ENCODE measurements at places on chromosomes 4 and X.

GRCh38 chrX:109863811-109864210 lies 130.8 kb upstream of the ACSL4 start:
- DNase-seq = no peak

DNA sequence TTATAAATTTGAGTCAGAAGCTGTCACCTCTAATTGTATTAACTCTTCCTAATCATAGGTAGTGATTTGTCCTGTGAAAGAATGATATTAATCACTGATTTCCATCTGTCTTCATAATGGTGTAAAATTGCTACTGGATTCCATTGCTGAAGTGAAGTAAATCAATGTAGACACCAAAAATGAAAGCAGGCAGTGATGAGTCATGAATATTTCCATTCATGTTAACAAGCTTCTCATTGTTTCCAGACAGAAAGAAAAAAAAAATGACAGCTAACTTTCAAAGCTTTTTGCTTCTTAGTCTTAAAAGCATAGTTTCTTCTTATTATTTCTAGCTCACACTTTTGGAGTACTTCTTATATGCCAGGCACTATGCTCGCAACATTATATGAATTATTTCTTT lies 21.5 kb downstream of the FAM114A1 start:
- DNase-seq = no peak

GRCh38 chrX:155314260-155314659 lies 20.2 kb downstream of the CLIC2 start:
- no peak for DNase-seq

DNA sequence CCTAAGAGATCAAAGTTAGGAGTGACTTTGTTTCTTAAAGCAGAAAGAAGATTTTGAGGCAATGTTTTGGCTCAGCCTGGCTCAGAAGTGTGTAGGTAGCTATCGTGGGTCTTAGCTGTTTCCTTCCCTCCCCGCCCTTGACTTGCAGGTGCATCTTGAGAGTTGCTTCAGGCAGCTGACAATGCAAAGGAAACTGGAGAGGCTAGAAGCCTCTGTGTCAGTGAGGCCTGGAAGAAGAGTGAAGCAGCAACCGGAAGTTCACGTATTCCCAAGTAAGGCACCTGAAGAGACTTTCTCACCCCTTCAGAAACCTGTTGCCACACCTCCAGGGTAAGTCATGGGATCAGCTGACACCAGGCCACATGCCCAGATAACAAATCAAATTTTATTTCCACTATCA lies 10.6 kb upstream of the XKRX start:
- no peak for DNase-seq

DNA sequence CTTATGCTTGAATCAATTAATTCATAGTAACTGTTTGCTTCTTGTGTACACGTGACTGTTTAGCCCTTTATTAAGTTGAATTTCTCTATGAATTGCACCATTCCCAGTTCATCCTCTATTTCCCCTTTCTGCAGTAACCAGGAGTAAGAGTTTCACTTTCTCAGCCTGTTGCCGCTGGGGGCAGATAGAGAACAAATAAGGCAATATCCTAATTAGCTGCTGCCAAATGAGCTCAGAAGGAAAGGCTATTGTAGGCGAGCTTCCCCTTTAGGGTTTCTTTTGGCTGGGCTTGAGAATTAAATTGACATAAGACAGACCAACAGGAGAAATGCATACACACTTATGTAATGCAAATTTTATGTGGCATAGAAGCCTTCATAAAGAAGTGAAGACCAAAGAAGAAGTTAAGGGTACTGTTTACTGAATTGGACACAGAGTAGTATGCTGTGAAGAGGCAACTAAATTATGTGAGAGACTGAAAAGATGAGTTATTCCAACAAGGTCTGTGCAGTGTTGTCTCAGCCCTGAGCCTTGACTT lies 1594.7 kb downstream of the TECRL start:
- no peak for DNase-seq

DNA sequence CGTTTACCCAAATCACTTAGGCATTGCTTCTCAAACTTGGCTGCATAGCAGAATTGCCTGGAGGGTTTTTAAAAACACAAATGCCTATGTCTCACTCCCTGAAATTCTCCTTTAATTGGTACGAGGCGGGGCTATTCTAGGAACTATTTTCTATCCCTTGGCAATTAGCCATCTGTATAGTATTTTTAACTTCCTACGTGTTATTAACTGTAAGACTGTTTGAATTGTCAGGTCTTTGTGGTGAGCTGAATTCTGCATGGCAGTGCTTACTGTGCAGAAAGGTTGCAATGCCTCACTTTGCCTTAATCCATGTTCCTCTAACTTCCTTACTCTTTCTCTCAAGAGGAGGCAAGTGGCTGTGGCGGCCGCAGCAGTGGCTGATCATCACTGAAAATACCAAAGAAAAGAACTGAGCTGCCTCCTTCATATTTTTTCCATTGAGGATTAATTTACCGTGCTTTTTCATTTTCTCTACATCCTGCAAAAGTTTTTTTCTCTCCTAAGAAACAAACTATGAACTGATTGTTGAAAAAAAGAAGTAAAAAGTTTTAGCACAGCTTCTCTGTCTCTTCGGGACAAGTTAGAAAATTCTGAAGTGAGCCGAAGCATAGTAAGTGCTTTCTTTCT lies at the start of gene SHROOM3:
TSS of gene SHROOM3 (plus strand) at position 329 of the 627 bp plus-strand sequence. CDS start 824 bp downstream, outside the sequence.
- DNase-seq = no peak

DNA sequence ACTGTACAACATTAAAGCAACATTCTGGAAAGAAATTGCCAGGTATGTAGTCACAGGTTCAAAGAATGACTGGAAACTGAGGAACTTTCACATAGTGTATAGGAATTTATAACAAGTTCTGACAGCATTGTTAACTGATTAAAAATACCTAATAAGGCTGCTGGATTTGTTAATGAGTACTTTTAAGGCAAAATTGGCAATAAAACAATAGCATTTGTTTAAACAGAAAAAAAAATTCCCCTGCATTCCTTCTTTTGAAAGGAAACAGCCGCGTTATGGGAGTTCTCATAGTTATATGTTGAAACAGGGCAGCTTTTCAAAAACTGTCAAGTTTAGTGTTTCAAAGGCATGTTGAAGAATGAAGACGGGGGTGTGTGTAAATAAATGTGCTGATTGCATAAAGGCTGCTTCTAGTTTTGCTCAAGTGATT lies 282.5 kb upstream of the FAT1 start:
- DNase-seq = no peak

DNA sequence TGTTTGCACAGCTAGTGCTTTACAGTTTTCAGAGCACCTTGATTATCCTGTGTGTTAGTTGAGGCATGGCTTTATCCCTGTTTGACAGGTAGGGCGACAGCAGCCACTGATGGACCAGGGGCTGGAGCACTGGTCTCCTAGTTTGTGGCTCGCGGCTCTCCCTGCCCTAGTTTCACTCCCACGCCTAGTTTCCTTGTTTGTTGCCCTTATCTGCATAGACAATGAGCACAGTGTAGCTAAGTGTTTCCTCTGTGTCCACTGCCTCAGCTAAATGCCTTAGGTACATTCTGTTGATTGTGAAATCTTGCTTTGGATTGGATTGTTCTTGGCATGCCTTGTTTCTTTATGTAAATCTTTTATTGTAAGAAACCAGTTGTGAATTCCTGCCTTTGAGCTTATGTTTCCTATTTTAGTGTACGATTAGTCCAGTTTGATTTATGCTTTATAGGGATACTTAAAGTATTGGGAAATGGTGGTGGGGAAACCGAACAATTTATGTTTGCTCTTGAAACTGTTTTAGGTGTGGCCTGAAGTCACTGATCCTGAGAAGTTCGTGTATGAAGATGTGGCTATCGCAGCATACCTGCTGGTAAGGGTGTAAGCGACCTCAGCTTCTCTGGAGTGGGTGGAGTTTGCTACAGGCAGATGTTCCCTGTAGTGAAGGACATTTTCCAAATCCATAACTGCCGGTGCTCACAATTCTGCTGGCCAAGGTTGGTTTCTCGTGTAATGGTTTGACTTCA lies 11.0 kb downstream of the TRMT44 start:
- DNase-seq = no peak

- DNase-seq = no peak
These were observed 66.6 kb upstream of the IQSEC2 start for GRCh38 chrX:53347948-53348347.

DNA sequence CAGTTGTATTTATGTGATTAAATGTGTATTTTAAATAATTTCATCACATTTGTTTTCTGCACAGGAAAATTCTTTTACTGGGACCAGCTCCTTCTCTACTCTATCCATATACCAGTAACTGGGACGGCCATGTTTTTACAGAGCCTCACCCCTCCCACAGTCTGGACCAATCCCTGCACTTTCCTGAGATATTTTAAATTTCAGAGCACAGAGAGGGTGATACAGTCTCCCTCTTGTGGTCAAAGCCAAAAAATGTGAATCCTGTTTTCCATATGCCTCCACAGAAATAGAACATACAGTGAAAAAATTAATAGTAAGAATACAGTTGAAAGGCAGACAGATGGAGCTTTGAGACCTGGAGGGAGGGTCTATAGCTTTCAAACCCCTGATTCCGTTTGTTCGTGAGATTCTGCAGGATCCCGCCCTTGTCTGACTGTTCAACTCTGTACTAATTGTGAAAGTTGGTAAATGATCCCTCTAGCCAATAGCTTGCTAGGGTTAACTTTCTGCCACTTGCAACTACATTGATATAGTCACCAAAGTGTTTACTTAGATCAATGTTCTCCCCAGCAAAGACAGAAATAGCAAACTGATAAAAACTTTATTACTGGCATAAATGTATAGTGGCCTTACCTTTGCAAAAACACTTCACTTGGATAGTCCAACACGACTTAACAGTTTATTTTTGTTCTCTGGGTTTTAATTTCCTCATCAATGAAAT lies 172.2 kb downstream of the PPARGC1A start:
- DNase-seq = no peak

DNA sequence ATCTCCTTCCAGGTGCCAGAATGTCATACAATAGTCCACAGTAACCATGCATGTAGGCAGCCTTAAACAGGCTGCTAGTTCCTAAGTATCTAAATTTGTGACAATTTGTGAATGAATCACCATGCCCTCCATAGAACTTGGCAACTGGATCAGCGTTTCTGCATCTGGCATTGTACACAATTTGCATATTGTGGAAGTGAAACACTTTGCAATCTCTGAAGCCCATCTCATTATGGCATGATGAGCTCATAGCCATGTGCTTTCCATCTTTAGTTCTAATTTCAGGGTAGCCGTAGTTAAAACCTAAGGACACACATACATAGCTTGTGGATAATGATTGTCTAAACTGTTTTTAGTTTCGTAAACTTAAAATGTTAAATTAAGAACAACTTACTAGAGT lies 573.6 kb downstream of the PPP4R3C start:
- DNase-seq = no peak

GRCh38 chr4:170671171-170671570 lies 581.4 kb upstream of the AADAT start:
- no peak for DNase-seq

- DNase-seq = no peak
These were observed 43.0 kb downstream of the EIF2S3 start for GRCh38 chrX:24097741-24098260.

DNA sequence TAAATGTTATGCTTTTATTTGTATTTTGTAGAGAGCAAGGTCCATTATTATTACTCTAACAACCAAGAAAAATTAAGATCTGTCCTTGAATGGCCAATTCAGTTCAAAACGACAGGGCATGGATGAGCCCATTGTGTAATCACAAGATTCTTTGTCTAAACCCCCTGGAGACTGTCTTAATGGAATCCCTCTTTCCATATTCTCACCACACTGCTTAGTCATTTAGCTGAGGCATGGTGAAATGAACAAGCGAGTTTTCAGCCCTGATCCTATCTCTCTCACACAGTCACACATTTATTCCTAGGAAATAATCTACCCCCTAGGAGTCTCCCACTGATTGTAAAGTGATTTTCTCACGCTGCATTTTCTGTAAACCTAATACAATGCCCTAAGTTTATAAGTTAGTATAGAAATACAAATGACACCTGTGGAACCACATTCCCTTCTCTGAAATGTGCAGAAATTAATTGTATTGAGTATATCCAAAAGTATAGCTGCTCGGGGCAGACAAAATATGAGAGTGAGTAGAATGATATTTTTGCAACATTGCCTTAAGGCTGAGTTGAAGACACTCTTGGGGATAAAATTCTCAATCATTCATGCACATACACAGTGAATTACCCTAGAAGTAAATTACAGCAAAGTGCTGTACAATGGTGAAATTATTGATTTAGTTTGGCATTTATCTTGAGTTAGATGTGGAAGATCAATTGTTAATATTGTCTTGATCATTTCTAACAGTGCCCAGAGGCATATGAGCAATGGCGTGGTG lies 119.7 kb upstream of the PCDH7 start:
- DNase-seq = no peak

DNA sequence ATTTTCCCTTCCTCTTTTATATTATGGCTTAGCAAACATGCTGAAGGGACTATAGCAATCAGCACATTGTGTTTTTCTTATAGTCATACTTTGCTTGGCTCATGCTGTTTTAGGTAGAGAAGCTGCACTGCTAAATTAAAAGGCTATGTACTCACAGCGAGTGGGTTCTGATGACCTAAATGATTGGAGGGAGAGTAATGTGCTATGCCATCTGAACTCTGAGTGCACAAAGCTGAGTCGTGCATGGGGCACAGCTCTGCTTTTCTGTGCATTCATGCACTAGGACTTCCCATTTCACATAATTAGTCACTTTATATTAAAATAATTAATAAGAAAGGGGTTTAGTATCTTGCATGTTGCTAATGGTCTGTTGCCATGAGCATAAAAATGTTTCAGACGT lies 132.7 kb upstream of the ADGRL3 start:
- no peak for DNase-seq

DNA sequence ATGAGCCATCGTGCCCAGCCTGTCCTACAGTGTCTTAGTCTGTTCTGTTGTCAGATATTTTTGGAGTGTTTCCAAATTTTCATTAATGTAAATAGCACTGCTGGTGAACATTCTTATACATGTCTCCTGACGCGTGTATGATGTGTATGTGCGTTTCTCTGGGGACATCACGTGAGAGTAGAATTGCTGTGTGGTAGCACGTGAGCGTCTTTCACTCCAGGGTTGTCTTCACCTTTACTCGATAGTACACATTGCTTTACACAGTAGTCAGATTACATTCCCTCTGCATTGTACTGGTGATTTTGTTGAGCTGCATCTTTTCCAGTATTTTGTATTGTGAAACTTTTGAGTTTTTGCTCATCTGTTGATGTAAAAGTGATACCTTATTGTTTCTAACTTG lies 60.0 kb downstream of the ARHGAP10 start:
- no peak for DNase-seq

DNA sequence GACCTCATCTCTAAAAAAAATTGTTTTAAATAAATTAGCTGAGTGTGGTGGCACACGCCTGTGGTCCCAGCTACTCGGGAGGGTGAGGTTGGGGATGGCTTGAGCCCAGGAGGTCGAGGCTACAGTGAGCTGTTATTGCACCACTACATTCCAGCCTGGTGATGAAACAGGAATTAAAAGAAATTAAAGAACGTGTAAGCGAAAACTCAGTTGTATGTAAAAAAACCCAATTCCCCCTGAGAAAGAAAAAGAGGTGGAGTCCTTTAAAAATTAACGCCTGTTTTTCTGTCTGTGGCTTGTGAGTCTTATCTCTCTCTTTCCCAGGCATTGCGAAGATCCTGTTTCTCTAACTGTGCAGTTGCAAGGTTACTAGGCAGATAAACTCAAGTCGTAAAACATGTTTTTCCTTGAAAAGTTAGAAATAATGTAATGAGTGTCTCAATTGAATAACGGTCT lies 22.1 kb downstream of the EPGN start:
- no peak for DNase-seq

Data from glomerular endothelial cell (primary cell).